ENCODE measurements at places on chromosomes 4 and X.

- DNase-seq = no peak
These were observed 159.3 kb downstream of the ATG4A start for GRCh38 chrX:108250654-108251579.

DNA sequence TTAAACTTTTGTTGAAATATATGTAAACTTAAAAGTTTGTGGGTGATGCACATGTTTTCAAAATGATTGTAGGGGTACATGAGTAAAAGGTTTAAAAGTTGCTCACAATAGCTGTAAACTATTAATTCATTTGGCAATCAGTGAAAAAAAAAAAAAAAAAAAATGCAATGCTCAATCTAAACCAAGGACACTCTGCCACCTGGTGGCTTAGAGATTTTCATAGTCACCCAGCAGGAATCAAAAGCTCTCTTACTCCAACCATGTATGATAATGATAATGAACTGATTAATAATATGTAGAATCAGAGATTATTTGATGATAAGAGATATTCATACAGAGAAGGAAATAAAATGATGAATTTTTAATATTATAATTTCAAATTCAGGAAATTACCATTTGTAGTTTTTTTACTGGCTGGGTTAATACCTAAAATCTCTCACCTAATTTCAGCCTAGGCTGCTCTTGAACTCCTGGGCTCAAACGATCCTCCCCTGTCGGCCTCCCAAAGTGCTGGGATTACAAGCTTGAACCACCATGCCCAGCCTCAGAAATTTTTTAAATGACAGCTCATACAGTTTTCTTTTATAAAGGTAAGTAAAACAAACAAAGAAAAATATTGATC lies 46.9 kb upstream of the SLC25A4 start:
- peak; percentile 1 for DNase-seq

GRCh38 chr4:4344915-4345527 lies 41.9 kb upstream of the NSG1 start:
- DNase-seq = no peak

- DNase-seq = no peak
These were observed 1114.5 kb upstream of the LCORL start for GRCh38 chr4:19135895-19136633.

DNA sequence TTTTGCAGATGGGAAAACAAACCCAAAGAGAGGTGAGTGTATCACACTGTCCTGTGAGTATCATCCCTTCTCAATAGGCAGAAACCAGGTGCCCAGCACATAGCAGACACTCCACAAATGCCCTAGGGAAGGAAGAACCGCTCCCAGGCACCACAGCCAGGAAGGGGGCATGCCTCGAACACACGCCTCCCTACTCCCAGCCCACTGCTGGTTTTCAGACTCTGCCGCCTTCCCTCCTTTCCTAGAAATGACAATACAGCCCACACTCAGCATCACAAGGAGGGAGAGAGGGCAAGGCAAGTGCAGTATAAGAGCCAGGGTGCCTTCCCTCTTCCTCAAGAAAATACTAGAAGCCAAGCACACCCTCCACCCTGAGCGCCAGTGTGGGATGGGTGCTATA lies 16.2 kb downstream of the JAKMIP1 start:
- DNase-seq = no peak

GRCh38 chrX:153057281-153057680 lies 1.0 kb downstream of the PNMA3 start:
- no peak for DNase-seq

DNA sequence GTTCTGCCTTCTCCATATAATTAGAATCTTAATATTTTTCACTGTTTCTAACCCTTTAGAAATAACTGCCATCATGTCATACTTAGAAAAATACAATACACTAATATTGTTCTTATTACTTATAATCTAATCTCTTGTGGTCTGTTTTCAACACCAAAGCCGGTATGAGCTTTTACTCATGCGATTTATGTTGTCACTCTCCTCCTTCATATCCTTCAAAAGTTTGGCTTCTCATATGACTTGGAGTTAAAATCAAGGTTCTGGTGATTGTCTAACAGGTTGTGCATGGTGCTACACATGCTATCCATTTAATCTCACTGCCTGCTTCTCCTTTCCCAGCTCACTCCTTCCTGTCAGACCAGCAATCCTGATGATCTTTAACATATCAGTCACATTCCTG lies 1392.9 kb downstream of the ARAP2 start:
- no peak for DNase-seq
